ENCODE measurements at places on chromosomes 11 and 22.

DNA sequence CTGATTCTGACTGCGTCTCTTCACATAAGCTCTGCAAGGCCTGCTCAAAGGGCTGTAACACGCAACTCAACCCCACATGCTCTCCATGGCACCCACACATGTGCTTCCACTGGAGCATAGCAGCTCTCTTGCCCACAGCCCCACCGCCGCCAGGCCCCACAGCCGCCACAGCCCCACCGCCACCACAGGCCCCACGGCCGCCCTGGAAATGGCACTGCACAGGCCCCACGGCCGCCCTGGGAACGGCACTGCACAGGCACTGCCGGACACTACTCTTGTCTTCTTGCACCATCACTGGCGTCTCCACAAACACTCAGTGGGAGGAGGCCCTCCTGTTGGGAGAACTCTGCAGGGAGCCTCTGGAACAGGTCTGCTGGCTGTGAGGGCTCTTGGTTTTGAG is 8.6 kb downstream of the MOB2 start:
- no peak for DNase-seq
- H3K27me3 ChIP-seq = no peaks in the 10 kb centered on the region
- peaks cover 40% of the 10 kb centered on the region for H3K36me3 ChIP-seq
- no peak overlapping the region for H3K4me3 ChIP-seq
- H3K27ac ChIP-seq = no peak overlapping the region
- peaks cover 47% of the 10 kb centered on the region for H3K4me1 ChIP-seq

- H3K27me3 ChIP-seq = no peaks in the 10 kb centered on the region
- no peaks in the 10 kb centered on the region for H3K4me1 ChIP-seq
- H3K36me3 ChIP-seq = no peaks in the 10 kb centered on the region
- peak; percentile 53 for DNase-seq
- H3K27ac ChIP-seq = no peak overlapping the region
Measured at GRCh38 chr22:26182723-26183122, 13.5 kb downstream of the SEZ6L start.

DNA sequence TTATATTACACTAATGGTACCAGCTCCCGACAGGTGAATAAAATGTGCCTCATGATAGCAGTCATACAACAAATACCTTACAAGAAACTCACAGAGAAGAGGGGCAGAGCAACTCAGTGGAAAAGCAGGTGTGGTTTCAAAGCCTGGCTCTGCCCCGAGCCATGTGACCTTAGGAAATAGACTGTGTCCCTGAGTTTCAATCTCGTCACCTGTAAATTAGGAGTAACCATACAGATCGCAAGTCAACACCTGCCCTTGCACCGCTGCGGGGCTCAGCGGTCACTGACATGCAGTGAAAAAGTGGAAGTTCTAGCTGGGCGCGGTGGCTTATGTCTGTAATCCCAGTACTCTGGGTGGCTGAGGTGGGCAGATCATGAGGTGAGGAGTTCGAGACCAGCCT is 11.9 kb upstream of the MRTFA start:
- no peak for DNase-seq
- H3K27me3 ChIP-seq = no peaks in the 10 kb centered on the region
- H3K36me3 ChIP-seq = no peaks in the 10 kb centered on the region
- peaks cover 71% of the 10 kb centered on the region for H3K4me1 ChIP-seq

DNA sequence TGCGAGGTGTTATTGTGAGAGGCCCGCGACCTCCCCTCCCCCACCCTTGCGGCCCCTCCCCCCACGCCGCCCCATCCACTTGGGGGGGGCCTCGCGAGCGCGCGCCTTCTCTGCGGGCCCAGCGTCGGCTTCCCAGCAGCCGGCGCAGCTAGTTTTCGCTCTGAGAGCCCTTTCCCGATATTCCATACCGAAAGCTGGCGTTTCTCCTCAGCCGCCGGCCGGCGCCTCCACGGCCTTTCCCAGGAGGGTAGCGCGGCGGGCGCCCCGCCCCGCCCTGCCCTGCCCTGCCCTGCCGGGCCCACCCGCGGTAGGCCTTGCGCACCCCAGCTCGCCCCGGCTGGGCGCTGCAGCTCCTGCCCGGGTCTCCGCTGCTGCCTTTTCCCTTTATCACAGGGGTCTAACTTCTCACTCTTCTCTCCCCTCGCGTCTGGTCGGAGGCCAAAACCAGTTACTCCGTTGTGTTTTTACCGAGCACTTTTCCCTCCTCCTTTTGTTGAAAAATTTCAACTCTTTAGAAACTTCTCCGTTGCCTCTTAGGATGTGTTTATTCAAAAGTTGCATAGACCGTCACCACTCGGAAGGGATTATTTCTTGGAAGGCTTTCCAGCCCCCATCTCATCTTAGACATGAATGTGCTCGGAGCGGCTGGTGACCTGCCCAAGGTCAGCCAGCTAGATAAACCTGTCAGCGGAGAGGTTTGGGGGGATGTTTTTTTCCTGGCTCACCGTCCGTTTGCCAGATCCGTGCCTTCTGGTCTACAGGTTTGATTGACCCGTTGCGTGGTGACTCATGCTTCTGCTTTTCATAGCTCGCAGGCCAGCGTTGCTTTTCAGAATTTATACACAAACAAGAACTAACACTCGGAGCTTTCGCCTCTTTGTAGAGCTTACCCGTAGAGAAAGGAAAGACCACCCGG is 648 bp downstream of the PAFAH1B2 start:
- peak; percentile 84 for DNase-seq
- peaks cover 16% of the 10 kb centered on the region for H3K36me3 ChIP-seq
- no peaks in the 10 kb centered on the region for H3K27me3 ChIP-seq
- H3K4me3 ChIP-seq = peak overlapping the region; percentile 96
- peak overlapping the region; percentile 94 for H3K27ac ChIP-seq

DNA sequence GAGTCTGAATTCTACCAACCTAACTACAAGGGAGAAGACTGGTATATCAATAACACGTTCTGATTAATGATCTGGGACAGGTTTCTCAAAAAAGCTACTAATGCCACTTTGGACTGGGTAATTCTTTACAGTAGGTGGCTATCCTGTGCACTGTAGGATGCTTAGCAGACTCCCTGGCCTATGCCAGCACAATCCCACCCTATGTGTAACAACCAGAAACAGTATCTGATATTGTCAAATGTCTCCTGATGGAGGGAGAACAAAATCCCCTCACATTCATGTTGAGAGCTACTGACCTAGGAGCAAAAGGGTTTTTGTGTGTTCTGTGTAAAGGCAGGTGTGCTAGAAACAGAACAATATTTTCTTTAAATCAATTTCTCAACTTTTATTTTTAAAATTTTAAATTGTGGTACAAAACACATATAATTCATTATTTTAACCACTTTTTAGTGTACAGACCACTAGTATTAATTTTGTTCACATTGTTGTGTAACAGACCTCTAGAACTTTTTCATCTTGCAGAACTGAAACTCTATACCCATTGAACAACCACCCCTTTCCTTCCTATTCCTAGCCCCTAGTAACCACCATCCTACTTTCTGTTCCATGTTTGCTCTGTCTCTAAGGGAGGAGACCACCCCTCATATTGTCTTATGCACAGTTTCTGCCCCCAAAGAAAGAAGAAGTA is 2.1 kb upstream of the MS4A6A start:
- DNase-seq = no peak
- H3K4me1 ChIP-seq = no peaks in the 10 kb centered on the region
- H3K27me3 ChIP-seq = no peaks in the 10 kb centered on the region
- H3K4me3 ChIP-seq = no peak overlapping the region
- no peaks in the 10 kb centered on the region for H3K36me3 ChIP-seq
- H3K27ac ChIP-seq = no peak overlapping the region

DNA sequence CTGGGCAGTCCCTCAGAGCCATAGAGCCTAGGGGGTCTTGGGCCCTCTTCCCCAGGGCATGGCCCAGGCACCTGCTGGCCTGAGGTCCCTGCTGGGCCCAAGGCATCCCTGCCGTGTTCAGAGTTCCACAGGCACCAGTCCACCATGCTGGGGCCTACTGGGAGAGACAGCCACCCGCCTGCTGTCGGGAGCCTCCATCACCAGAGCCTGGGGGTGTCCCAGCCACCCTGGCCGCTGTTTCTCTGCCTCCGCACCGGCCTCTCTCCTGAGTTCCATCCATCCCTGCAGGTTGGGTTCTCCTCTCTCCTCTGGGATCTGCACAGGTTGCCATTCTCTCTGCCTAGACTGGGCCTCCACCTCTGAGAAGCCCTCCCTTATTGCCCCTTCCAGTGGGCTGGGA is 68.6 kb downstream of the KCNQ1 start:
- H3K4me3 ChIP-seq = no peak overlapping the region
- peaks cover 4% of the 10 kb centered on the region for H3K4me1 ChIP-seq
- H3K36me3 ChIP-seq = no peaks in the 10 kb centered on the region
- H3K27me3 ChIP-seq = no peaks in the 10 kb centered on the region
- DNase-seq = no peak

DNA sequence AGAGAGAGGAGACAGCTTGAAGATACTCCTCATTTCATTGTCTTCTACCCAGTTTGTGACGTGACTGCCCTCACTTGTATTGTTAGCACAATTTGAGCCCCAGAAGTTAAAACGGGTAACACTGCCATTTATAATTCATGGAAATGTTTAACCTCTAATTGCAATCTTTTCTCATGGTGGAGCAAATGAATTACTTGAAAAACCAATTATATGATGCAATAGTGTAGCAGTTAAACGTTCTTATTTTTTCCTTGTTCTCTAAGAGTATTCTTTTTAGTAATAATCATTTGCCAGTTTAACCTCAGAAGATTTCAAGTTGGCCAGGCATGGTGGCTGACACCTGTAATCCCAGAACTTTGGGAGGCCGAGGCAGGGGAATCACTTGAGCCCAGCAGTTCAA is 56.6 kb downstream of the CDON start:
- H3K36me3 ChIP-seq = no peaks in the 10 kb centered on the region
- no peak overlapping the region for H3K4me3 ChIP-seq
- H3K27ac ChIP-seq = no peak overlapping the region
- no peaks in the 10 kb centered on the region for H3K27me3 ChIP-seq
- no peaks in the 10 kb centered on the region for H3K4me1 ChIP-seq

DNA sequence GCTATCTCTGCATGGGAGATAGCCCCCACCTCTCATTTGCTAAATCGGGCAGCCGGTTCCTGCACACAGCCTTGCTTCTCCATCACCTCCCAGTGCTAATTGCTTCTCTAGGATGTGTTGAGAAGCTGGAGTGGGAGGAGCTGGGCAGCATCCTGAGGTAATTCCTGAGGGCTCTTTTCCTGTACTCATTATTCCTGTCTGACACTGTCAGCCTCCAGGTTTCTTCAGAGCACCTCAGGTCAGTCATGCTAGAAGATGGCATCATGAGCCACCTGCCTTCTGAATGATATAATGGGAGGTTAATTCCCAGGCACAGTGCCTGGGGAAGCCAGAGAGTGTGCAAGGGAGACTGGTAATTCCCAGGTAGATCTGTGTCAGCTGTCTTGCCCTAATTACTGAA is 133.0 kb downstream of the RAB38 start:
- H3K27me3 ChIP-seq = no peaks in the 10 kb centered on the region
- H3K27ac ChIP-seq = no peak overlapping the region
- no peaks in the 10 kb centered on the region for H3K36me3 ChIP-seq
- no peaks in the 10 kb centered on the region for H3K4me1 ChIP-seq
- H3K4me3 ChIP-seq = no peak overlapping the region
- no peak for DNase-seq

Data from stomach (tissue), 19 donors.